ENCODE measurements at places on chromosomes 5 and 9.

DNA sequence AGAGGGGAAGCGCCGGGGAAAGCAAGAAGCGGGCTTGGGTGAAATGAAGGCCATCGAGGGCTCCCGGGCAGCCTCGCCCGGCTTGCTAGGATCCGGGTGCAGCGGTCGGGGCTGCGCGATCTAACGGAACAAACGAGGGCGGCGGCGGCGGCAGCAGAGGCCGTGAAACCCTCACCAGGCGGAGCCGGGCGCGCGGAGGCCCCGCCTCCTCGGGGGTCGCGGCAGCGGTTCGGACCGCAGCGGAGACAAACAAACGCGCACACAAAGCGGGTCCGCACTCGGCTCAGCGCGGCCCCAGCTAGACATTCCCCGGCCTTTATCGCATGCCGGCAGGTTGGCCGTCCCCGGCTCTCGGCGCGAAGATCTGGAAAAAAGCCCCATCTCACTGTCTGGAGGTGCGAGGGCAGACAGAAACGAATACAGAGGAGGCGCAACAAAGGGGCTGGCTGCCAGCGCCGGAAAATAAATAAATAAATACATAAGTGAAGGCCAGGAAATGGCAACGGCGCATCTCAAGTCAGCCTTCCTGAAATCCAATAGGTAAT is 10.5 kb upstream of the TRIM36 start:
- DNase-seq: peak; percentile 56

DNA sequence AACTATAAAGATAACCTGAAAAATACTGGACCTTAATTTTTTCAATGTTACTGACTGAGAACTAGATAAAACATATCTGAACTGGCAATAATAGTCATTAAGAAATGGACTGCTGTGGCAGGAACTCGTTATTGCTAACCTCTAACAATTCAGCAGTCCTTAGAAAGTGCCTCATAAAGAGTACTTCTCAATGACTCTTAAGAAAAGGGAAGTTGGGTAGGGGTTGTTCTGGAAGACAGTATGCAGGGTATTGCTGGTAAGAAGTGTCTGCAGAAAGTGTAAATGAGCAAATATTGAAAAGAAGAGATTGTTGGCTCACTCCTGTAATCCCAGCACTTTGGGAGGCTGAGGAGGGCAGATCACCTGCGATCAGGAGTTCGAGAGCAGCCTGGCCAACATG is 27.9 kb downstream of the FOXD1 start:
- no peak for DNase-seq

DNA sequence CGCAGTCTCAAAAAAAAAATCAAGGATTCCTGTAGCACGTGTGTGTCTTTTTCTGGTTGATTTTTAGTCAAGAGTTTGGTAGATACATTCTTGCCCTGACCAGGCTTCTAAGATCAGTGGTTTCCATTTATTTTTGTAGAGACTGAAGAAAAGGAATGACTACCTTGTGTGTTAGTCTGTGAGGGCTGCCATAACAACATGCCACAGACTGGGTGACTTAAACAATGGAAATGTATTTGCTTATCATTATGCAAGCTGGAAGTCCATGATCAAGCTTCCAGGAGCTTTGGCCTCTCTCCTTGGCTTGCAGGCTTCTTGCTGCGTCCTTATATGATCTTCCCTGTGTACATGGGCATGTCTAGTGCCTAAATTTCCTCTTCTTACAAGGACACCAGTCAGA is 127.0 kb downstream of the CCDC192 start:
- no peak for DNase-seq

DNA sequence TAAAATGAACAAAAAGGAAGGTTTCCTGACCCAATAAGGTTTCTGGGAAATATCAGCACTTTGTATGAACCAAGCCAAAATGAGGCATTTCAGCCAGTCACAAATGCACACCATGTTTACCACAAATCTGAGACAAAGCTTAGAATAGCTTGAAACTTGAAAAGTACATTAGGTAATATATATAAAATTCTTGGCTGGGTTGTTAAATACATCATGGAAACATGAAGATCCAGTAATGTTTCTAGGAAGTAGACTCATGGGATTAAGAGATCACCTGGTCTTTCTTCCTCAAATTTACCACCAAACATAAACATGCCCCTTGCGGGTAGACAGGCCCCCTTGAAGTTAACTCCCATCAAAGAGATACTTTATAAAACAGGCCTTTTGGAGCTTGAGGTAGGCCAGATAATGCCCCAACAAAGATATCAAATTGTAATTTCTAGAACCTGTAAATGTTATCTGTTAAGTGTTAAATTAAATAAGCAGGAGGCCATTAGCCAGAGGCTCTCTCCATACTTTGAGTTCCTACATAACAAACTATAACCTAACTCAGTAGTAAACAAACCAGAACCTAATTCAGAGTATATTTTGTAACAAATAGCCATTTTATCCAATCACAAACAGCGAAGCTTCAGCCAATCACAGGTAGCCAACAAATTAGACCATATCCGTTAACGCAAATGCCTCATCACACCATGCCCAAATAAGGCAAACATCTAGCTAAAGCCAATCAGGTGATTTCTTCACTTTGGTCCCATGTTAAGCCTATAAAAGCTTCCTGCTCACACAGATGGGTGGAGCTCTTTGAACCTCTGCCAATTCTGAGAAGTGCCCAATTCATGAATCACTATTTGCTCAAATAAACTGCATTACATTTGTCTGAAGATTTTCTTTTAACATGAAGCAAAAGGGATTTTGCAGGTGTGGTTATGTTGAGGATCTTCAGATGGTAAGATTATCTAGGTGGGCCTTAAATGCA is 127.9 kb upstream of the TARS1 start:
- no peak for DNase-seq

GRCh38 chr5:5739490-5739945 is 317.0 kb downstream of the ICE1 start:
- DNase-seq: no peak

DNA sequence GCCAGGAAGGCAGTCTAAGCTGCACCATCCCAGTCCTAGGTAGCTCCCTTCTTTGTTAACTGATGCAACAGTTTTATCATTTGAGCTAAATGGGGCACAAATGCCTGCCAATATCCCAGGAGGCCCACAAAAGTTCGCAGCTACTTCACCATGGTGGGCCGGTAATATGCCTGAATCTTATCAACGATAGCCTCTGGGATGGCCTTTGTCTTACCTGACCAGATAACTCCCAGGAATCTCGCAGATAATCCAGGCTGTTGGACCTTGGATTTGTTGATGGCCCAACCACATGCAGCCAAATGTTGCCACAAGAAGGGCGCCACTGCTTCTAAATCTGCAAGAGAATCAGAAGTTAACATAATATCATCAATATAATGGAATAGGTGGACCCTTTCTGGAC is 83.8 kb upstream of the ATP10B start:
- DNase-seq: no peak

- no peak for DNase-seq
Measured at GRCh38 chr5:82325996-82326395, 47.8 kb upstream of the RPS23 start.

DNA sequence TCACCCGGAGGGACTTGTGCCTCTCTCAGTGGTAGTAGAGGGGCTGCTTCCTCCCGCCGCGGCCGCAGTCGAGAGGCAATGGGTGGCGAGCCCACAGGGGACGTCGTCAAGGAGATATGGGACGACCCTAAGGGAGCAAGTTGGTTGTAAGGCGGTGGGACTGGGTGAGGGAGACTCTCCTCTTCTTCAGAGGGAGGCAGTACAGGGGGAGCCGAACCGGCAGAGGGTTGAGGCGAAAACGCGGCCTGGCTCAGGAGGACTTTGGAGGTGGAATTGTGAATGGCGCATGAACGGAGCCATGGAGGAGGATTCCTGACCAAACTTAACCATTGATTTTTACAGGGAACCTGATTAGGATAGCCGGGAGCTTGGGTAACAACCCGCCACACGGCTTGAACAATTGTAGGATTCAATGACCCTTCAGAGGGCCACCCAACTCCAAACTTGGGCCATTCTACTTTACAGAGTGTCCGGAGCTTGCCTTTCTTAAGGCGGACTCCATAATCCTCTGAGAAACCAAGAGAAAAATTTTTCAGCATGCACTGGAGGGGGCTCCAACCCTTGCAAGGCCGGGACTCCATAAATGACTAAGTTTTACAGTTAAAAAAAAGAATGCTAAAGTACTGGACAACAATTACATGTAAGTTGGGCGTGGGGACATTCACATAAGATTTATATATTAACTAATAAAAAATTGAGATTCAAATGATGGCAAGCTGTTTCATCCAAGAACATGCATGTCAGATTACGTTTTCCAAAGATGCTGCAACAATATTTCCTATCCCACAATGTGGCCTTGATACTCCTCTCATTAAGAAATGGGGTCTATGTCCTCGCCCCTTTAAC is 19.4 kb upstream of the RHOBTB3 start:
- no peak for DNase-seq

- DNase-seq: no peak
Measured at GRCh38 chr9:94821098-94821887, 94.8 kb downstream of the AOPEP start.

- DNase-seq: peak; percentile 61
Measured at GRCh38 chr9:133731876-133732638, 6.1 kb downstream of the SARDH start.

DNA sequence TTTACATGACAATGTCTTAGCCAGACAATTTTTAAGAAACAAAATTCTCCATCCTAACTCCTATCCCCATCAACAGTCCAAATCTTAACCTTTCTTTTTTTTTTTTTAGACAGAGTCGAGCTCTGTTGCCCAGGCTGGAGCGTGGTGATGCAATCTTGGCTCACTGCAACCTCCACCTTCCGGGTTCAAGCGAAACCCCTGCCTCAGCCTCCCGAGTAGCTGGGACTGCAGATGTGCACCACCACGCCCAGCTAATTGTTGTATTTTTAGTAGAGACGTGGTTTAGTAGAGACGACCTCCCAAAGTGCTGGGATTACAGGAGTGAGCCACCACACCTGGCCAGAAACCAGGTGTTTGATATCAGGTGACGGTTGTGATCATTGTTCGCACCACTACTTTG is 10.2 kb downstream of the ABL1 start:
- no peak for DNase-seq

DNA sequence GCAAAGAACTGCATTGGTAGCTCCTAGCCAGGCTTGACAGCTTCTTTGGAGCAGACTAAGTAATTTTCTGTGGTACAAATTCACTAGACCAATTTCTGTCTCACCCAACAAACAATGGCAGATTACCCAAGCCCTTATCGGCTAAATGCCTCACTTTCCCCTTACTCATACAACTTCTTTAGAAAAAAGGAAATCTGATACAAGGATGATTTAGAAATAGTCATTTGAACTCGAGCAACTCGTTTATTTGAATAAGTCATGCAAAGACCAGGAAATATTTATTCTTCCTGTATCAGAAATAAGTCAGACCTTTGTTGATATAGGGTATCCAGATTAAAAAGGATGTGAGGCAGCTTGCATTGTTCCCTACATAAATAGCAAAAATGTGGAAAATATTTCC is 170.4 kb upstream of the CDH6 start:
- no peak for DNase-seq

DNA sequence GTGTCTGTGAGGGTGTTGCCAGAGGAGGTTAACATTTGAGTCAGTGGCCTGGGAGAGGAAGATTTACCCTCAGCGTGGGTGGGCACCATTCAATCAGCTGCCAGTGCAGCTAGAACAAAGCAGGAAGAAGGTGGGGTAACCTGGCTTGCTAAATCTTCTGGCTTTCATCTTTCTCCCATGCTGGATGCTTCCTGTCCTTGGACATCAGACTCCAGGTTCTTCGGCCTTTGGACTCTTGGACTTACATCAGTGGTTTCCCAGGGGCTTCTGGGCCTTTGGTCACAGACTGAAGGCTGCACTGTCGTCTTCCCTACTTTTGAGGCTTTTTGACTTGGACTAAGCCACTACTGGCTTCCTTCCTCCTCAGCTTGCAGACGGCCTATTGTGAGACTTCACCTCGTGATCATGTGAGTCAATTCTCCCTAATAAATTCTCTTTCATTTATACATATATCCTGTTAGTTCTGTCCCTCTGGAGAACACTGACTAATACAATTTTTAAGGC is 38.1 kb downstream of the PBX3 start:
- no peak for DNase-seq

- DNase-seq: no peak
Measured at GRCh38 chr5:112004867-112005622, 248.1 kb upstream of the NREP start.

DNA sequence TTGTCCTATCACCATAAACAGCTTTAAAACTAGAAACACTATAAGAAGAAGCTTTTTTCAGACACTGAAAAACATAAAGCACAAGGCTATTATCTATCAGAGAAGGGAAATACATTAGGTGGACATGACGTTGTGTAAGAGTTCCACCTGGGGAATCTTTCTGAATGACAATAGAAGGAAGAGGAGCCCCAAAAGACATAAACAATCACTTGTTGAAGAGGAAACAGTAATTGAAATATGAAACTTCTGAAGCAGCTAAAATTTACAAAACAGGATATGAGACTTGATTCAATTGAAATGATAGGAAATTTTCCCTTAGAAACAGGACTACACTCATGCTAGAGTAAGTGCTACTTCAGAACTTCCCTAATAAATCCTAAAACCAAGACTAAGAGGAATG is 933.6 kb downstream of the EFNA5 start:
- DNase-seq: no peak

- DNase-seq: no peak
Measured at GRCh38 chr5:87661784-87662566, 249.2 kb upstream of the CCNH start.

GRCh38 chr9:104780796-104781395 is 17.0 kb downstream of the NIPSNAP3B start:
- DNase-seq: no peak

- DNase-seq: no peak
Measured at GRCh38 chr5:54832045-54832444, 153.3 kb downstream of the ESM1 start.

DNA sequence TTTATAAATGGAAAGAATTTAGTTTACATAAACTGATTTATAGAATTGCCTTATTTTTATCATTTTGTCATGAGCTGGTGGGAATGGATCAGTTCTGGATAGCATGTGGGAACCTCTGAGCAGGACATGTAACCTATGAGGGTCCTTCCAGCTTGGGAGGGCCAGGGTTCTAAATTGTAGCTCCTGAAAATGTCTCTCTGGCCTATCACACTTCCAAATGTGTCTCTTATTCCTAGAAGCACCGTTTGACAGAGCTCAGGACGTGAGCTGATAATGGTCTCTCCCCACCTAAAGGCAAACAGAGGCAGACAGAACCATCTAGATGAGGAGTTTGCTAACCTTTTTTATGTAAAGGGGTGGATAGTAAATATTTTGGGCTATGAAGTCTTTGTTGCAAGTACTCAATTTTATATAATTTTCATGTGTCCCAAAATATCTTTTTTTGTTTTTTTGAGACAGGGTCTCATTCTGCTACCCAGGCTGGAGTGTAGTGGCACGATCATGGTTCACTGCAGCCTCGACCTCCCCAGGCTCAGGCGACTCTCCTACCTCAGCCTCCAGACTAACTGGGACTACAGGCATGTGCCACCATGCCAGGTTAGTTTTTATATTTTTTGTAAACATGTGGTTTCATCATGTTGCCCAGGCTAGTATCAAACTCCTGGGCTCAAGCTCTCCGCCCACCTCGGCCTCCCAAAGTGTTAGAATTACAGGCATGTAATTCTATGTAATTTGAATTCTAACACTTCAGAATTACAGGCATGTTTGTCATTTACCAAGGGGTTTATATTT is 4.0 kb downstream of the TRAF1 start:
- no peak for DNase-seq

Measured in HuH-7 (cell line).